NCI-H2081 treated with DMSO at 0.1 percent for 48 hours (cell line): ENCODE measurements at places on chromosomes 6 and 20.

DNA sequence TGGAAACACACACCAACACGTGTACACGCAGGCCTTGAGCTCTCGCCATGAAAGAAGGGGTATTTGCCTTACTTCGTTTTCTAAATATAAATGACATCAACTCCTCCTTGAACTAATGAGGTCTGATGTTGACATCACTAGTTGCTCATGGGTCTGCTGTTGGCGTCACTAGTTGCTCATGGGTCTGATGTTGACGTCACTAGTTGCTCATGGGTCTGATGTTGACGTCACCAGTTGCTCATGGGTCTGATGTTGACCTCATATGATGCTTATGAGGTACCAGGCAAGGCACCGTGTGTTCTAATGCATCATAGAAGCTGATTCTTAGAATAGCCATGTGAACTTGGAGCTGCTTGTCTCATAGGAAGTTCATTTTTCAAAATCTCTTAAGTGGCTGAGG, 116.5 kb downstream of the SMOC2 start:
- DNase-seq: no peak

DNA sequence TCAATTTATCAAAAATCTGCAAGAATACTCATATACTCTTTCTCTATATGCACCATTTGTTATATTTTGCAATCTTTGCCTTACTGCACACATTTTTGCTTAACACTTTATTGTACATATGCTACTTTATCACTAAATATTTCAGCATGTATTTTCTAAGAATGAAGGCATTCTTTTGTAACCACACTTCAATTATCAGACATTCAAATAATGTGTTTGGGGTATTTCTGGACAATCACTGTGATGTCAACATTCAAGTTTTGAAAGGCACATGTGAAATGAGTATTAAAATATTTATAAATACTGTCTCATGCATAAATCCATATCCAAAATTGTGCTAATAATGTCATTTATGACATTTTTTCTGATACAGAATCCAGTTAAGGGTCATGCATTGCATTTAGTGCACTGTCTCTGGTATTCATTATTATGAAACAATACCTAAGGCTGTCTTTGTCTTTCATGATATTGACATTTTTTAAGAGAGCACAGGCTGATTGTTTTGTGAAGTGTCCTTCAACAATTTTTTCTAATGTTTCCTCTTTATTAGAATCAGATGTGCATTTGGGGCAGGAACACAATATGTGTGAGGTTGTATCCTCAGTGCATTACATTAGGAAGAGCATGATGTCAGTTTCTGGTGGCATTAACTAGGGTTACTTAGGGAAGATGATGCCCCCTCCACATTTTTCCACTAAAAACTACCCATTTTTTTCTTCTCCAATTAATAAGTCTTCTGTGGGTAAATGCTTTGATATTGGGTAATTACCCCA, 105.7 kb downstream of the MTFR2 start:
- DNase-seq: no peak

DNA sequence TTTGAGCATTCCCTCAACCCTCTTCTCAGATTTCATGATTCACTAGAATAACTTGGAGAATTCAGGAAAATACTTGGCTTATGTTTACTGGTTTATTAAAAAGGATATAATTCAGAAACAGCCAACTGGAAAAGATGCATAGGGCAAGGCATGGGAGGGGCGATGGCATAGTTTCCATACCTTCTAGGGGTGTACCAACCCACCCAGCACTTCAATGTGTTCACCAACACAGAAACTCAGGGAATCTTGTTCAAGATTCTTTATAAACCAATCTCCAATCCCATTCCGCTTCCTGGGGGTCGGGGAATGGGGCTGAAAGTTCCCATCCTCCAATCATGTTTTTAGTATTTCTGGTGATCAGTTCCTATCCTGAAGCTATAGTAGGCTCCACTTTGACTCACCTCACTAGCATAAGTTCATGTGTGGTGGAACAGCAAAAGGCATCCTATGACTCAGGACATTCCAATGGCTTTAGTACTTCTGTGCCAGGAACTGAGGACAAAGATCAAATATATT, 164.4 kb downstream of the SIM1 start:
- DNase-seq: no peak

DNA sequence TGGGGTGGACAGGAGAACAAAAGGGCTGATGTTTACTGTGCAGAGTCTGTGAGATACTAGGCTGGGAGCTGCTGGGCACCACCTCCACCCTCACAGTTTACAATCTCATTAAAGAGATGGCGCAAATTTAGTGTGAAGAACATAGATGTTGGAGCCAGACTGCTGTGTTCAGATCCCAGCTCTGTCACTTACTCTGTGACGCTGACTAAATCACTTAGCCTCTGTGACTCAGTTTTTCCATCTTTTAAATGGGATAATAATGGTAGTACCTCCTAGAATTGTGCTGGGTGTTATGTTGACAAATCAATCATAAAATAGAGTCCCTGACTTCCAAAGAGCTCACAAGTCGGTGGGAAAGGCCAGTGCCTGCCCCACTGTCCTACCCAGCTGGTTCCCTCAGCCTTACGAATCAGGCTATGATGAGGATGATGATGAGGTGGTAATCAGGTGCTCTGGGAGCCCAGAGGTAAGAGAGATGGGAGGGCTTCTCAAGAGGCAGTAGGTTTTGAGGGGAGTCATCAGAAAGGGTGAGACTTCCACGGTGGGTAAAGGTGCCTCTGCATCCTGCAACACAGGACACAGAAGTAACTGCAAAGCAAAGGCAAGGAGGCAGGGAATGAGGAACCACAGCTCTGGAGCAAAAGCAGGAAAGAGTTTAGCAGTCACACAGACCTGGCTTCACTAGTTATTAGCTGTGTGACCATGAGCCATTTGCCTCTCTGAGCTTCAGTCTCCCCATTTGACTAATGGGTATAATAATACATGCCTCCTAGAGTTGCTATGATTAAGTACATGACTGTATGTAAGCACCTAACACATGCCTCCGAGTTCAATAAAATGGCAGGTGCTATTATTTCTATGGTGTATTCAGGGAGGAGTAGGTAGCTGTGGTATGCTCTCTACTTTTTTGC, 8.9 kb downstream of the FYN start:
- no peak for DNase-seq

DNA sequence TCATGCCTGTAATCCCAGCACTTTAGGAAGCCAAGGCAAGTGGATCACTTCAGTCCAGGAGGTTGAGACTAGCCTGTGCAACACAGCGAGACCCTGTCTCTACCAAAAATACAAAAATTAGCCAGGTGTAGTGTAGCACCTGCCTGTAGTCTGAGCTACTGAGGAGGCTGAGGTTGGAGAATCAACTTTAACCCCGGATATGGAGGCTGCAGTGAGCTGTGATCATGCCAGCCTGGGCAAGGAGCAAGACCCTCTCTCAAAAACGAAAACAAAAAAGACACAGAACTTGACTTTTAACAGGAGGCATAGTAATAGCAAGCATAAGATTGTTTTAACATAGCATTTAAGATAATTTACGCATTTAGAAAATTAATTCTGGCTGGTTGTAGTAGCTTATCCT, 32.5 kb downstream of the MYB start:
- DNase-seq: no peak

DNA sequence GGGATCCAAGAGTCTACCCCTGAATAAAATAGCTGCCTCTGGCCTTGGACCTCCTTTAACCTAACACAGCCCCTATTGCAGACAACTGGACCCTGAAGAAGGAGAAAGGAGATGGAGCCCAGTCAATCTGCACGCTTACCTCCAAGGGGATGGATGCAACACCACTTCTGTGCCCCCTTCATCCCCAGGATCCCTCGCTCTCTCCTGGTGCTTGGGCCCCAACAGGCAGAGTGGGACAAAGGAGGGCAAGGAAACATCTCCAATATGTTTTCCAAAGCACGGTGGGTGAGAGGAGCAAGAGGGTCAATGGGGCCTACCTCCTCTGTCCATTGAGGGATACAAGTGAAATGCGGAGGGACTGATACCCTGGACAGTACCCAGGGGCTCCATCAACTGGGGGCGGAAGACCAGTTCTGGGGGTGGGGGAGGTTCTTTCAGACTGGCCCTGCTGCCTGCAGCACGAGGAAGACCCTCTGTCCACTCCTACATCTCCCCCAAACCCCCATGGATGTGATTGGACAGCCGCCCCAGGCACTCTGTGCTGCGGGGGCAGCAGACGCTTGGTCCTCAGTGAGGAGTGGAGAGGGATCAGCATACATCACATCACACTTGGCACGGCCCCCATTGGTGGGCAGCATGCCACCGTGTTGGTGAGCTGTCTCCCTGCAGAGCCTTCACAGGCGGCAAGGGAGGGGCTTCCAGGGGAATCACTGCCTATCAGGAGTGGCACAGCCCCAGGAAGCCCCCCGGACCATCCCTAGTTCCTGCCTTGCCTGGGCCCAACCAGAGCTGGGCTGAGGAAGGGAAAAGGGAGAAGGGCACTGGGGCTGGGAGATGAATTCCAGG, 70.6 kb downstream of the MRPL14 start:
- no peak for DNase-seq

DNA sequence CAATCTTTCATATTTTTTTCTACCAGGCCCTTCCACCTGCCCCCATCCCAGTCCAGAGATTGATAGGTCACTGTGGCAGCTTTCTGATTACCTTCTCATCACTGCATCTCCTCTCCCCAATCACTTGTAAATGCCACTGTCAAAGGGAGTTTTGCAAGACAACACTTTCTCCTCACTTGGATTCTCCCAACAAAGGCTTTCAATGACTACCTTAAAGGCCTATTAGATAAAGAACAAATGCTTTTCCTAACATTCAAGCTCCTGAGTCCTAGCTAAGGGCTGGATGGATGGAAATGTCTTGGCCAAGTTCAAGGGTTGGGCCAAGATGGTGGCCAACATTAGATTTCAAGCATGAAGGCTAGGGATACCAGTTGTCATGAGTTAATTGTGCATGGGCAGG, 55.3 kb downstream of the UNC5CL start:
- no peak for DNase-seq

DNA sequence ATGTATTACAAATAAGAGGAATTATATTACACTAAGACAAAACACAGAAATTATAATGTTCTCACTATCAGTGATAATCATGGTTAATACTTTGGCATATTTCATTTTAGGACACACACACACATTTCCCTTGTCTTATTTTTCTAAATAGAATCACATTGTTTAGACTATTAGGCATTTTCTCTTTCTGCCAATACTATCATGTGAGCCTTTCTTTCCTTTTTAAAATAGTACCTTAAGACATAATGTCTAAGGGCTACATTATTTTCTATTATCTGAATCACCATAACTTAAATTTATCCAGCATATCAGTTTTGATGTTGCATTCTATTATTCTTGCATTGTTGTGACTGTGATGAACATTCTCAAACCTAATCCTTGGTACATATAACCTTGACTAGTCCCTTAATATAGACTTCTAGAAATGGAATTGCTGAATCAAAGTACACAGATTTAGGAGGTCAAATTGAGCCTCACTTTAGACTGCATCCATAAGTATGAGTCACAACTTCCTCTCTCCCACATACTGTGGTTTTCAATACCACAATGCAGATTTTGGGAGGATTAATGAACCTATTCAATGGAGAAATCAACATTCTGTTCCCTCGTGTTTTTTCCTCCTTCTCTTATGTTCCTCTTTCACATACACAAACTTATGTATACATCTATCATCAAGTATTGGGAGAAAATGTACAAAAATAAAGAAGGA, 212.6 kb downstream of the MOXD1 start:
- no peak for DNase-seq

GRCh38 chr6:157150076-157150475, 173.2 kb downstream of the TMEM242 start:
- DNase-seq: no peak

GRCh38 chr20:23356203-23356602, 5.6 kb downstream of the NXT1 start:
- DNase-seq: no peak

- peak; percentile 58 for DNase-seq
Observed at GRCh38 chr6:31815025-31815838, at the start of the genes HSPA1A and HSPA1L. HSPA1A (plus strand) TSS chr6:31815543; CDS start chr6:31815757, 214 bp downstream. HSPA1L (minus strand) TSS chr6:31815283; CDS start chr6:31811972, 3,311 bp downstream.

DNA sequence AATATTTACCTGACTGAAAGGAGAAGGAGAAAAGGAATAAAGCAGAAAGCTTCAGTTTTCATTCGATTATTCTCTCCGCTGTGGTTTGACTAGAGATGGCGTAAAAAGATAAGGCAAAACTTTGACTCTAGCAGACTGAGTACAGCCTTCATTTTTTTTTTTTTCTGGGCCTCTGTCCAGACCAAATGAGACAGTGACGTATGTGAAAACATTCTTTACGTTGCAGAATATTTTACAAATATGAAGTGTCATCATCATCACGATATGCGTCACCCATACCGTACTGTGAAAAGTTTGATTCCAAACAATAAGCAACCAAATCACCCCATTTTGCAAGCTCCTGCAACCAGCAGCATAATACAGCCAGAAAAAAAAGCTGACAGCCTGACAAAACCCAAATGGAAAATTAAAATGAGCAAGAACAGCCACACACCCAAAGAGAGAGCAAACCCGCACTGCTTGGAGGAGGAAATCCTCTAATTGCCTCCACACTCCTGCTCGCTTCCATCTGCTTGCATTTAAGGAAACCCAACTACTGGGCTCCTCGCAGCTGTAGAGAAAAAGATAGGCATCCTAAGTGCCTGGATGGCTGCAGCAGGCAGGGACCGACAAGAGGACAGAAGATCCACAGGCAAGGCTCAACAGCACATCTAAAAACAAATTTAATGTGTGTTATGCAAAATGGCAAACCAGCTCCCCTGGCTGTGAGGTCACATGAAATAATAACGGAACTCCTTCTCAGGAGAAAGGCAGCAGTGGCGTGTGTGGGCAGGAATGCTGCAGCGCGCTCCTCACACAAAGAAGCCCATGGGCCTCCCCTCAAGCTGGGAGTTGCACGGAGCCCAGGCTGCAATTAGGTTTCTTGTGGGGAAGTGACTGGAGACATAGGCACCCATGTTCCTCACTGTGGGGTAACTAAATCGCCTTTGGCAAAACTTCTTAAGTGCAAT, 113.1 kb downstream of the FYN start:
- no peak for DNase-seq

- no peak for DNase-seq
Observed at GRCh38 chr6:157188213-157188612, 135.1 kb downstream of the TMEM242 start.

DNA sequence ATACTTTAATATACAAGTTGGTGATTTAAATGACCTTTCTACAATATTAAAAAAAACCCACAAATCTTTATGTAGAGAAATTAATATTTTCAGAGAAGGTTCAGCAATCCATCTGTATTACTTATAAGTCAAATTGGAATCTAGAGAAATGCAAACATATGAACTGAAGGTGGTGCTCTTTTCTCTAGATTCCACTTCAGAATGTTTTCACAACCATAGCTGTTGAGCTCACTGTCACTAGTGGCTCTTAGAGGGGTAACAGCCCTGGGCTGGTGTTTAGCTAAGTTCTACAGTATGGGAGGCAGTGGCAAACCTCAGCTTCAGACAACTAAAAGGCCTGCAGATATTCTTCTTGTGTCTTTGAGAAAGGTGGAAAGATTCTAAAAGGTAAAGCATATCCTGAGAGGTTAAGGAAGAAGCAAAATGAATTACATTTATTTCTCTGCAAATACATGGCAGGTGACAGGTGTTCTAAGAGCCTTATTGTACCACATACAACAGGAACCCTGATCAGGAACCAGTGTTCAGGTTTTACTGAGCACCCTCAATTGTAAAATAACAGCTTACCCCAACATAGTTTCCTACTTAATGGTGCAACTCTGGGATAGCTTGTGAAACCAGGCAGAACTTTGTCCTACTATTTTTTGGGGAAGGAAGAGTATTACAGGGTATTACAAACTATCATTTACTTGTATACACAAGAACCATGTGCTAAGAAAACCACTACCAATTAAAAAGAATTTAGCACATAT, 56.6 kb upstream of the SAMHD1 start:
- no peak for DNase-seq

GRCh38 chr6:166056637-166057036, 111.0 kb downstream of the TBXT start:
- no peak for DNase-seq

- no peak for DNase-seq
Observed at GRCh38 chr6:104548297-104548696, 311.4 kb downstream of the HACE1 start.
